ENCODE measurements at places on chromosomes 11 and 22.

GRCh38 chr11:10973416-10973815 is 115.6 kb upstream of the ZBED5 start:
- DNase-seq = no peak

- no peak for DNase-seq
These were observed 13.0 kb upstream of the KIRREL3 start for GRCh38 chr11:127013550-127013949.

DNA sequence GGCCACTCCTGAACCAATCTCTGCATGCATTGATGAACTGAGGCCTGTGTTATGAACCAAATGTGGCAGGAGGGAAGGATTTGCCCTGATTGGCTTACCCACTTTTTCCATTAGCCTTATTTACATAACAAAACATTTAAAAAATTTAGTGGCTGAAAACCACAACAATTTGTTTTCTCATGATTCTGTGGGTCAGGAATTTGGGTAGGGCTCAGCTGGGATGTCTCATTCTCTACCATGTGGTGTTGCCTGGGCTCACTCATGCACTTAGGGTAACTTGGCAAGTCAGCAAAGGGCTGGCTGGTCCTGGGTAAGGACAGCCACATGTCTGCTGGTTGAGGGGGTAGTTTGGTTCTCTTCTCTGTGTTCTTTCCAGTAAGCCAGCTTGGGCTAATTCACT is 35.1 kb upstream of the CYP2R1 start:
- no peak for DNase-seq

GRCh38 chr11:954392-955153 is 28.9 kb downstream of the AP2A2 start:
- DNase-seq = no peak

DNA sequence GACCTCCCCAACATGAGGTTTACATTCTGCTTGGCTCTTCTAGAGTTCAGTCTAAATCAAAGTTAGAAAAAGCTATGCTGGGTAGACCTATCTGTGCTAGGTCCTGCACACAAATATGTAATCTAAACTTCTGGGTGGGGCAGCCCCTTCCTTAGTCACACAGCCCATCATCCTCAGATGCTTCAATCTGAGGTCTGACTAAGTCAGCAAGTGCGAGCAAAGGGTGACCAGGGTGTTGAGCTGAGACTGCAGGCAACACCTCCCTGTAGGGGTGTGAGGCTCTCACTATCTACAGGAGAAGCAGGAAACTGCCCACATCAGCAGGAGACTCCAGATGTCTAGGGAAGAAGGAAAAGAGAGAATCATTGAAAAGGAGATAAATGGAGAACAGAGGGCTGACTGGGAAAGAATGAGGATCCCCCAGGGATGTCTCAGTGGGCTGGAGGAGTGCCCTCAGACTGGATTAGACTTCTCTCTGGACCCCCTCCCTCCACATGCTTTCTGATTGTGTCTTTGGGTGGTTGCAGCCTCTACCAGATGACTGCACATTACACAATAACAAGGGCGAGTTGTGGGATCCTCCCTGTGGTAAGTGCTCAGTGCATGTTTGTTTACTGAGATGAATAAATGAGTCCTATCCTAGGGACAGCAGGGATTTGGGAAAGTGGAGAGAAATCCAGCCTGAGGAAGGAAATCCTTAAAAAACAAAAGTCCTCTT is 266.2 kb upstream of the PLET1 start:
- DNase-seq = no peak

Measured in nephron progenitor cell (in vitro differentiated cells).